Fibroblast of lung (primary cell): ENCODE measurements at places on chromosomes 16 and 17.
A peak's percentile ranks its signal among the peaks of the same experiment; 100 is the strongest.

DNA sequence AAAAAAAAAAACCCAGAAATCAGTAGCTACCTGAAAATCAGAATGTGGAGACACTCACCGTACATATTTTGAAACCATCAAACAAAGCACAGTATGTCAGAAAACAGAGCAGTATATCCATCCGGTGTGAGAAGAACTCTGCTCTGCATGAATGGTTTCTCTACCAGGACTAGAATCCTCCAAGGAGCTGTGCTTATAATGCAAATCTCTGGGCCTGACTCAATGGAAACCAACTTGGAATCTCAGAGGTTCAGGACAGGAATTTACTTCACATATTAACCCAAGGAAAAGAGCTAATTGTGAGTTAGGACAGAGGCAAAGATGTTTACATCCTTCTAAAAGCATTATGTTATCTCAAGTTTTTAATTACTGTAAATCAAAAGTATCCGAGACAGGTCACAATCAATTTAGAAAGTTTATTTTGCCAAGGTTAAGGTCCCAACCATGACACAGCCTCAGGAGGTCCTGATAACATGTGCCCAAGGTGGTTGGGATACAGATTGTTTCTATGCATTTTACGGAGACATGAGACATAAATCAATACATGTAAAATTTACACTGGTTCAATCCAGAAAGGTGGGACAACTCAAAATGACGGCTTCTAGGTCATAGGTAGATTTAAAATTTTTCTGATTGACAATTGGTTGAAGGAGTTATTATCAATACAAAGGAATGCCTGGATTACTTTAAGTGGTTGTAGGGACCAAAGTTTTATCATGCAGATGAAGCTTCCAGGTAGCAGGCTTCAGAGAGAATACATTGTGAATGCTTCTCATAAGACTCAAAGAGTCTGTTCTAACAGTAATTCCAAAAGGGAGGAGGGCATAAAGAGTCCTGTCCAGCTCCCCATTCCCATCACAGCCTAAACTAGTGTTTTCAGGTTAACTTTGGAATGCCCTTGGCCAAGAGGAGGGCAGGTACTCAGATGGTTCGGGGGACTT lies 164.1 kb downstream of the CDH8 start:
- no peak for DNase-seq

- DNase-seq = no peak
These were observed 135.7 kb downstream of the PRKCA start for GRCh38 chr17:66438101-66438500.

- no peak for DNase-seq
These were observed 62.1 kb downstream of the MYO1D start for GRCh38 chr17:32814836-32815235.

DNA sequence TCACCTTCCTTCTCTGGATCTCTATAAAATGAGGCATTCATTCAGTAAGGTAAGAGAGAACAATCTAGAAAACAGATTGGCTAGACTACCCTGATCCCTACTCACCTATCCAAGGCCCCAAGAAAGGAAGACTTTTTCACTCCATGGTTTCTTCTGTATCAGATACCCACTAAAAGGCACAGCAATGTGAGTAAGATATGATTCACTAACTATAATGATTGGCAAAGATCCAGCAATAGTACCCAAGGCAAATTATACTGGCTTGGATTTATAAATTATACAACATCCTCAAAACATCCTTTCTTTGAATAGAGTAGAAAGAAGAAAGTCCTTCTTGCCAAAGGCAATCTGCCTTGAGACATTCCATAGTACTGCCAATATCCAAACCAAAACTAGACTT lies 1432.0 kb upstream of the GOT2 start:
- DNase-seq = no peak

GRCh38 chr16:87074641-87075318 lies 242.4 kb downstream of the C16orf95 start:
- DNase-seq = no peak

- DNase-seq = no peak
These were observed 65.1 kb downstream of the RTN4RL1 start for GRCh38 chr17:1959871-1960544.

- DNase-seq = peak; percentile 26
These were observed 5.2 kb upstream of the GUCY2D start for GRCh38 chr17:7997186-7997585.

GRCh38 chr16:85622683-85623082 lies 9.6 kb downstream of the GSE1 start:
- DNase-seq = no peak

DNA sequence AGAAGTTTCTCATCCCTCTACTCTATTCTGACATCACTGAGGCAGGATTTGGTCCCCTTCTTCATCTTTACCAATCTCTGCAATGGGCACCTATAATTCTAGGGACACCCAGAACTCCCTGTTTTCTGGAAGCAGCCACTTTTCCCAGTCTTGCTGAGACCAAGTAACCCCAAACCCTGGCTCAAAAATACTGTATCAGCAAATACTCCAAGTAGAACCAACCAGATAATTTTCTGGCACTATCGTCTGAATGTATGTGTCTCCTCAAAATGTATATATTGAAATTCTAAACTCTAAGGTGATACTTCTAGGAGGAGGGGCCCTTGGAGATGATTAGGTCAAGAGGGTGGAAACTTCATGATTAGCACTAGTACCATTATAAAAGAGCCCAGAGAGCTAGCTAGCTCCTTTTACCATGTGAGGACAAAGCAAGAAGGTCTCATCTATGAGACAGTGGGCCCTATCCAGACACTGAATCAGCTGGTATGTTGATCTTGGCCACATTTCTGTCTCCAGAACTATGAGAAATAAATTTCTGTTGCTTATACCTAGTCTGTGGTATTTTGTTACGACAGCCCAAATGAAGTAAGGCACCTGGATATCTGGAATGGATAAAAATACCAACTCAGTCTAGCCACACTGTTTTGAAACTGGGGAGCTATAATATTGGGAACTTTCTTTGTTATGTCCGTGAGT lies 464.4 kb downstream of the CDH11 start:
- DNase-seq = peak; percentile 95

- no peak for DNase-seq
These were observed 15.8 kb downstream of the CYTH1 start for GRCh38 chr17:78766225-78766624.

DNA sequence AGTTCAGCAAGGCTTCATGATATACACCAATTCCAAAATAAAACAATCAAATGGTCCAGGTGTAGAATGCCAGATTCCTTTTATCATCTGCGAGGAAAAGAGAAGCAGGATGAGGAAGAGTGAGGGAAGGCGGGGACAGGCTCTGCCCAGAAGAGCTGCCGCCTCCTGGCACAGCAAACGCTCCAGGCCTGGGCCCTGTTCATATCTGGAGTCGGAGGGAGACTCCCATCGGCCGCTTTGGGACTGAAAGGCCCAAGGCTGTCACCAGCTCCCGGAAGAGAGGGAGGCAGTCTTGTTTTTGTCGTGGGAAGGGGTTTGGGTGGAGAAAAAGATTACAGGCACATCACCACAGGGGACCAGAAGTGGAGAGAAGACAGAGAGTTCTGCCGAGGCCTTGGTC lies 29.0 kb upstream of the SLC25A19 start:
- DNase-seq = no peak

DNA sequence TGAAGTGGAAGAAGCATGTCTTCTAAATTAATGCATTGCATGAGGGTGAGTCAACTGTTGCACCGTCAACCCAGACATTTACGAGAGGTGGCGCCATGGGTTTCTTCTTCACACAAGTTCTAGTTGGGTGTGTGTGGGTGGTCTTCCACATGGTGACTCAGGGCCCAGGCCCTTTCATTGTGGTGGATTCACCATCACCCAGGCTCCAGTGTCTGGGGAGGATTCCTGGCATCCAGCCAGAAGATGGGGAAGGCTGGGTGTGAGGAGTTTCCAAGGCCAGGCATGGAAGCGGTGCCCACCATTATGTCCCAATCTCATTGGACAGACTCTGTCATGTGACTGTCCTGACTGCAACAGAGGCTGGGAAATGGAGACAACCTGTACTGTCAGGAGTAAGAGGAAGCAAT lies 21.4 kb upstream of the JPH3 start:
- DNase-seq = peak; percentile 39

- no peak for DNase-seq
These were observed 296.6 kb upstream of the CDH11 start for GRCh38 chr16:65418435-65418834.

- DNase-seq = no peak
These were observed 22.9 kb upstream of the SLC12A3 start for GRCh38 chr16:56842133-56842532.

DNA sequence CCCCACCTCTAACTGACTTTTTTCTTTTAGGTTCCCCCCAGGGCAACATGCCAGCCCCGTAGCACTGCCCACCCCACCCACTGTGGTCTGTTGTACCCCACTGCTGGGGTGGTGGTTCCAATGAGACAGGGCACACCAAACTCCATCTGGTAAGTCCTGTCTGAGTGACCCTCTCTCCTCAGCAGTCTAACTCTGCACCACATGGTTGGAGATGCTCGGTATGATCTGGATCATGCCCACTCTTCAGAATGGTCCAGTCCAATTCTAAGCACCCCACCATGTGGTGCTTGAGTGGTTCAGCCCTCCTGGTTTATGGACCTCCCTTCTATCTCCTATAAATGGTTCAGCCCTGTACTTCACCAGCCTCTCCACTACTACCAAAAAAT lies 5.9 kb downstream of the KDM6B start:
- DNase-seq = peak; percentile 56

DNA sequence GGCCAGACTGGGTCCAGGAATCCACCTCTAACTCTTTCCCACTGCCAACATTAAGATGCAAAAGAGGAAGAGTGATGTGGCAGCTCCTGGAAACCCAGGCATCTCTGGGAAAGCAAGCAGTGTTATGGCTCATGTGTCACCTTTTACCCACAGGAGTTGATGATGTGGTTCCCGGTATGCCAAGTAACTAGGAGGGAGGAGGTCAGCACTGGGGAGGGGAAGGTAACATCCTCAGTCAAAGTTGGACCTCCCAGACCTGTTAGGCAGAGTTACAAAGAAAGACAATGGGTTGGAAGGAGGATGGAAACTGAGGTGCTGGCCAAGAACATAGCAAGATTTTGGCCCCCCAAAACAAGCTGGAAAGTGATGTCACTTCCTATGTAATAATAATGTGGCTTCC lies 11.4 kb downstream of the KRABD2 start:
- DNase-seq = peak; percentile 59

- DNase-seq = no peak
These were observed 225.5 kb downstream of the LGALS9B start for GRCh38 chr17:20241855-20242254.

GRCh38 chr16:50653633-50654519 lies 27.2 kb downstream of the SNX20 start:
- DNase-seq = no peak

DNA sequence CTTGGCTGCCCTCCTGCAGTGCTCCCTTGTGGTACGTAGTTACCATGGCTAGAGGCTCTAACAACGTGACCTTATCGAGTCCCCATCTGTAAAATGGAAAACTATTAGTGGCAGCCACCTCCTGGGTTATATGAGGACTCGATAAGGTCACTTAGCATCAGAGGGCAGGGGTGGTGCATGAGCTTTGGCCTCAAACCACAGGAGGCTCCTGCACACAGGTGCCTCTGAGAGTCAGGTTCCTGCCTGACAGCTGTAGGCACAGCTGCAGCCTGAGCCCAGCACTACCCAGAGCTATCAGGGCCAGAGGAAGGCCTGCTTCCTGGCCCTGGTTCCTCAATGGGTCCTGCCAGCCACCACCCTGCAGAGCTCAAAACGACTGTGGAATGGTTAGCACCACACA lies 57.2 kb upstream of the SEC14L1 start:
- no peak for DNase-seq

DNA sequence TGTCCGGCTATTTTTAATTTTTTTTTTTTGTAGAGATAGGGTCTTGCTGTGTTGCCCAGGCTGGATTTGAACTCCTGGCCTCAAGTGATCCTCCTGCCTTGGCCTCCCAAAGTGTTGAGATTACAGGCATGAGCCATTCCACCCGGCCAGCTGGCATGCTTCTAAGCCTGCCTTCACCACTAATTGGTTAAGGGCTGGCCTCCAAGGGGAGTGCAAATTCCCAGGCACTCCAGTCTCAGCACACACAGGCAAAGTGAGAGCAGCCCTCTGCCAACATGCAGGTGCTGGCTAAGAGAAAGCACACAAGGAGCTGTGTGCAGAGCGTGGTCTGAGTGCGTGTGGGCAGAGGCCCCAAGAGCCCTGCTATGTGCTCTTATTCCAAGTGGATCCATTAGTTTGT lies 149.8 kb upstream of the HS3ST2 start:
- no peak for DNase-seq
